NCI-H82 (cell line): ENCODE measurements at places on chromosomes 2 and 18.

DNA sequence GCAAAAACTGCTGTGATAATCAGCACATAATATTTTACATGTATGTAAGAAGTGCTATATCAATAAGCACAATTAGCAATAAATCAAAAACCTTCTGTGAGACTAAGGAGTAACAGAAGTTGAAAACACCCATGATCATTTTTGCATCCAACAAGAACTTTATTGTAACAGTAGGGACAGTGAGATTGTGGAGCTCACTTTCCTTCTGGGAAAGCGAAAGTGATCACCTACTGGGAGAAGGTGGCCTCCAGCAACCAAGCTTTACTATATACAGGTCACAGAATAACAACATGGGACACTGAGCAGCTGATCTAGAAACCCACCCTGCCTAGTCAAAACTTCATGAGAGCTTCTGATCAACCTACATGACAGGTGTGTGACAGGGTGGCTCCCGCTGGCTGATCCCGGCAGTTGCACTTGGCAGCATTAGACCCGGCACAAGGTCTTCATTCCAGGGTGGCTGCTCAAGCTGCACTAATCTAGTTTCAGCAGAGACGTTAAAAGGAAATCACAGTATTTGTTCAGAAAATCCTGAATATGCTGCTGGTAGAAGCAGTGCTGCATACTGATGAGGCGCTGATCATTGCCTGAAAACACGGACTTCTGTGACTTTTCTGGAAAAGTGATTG is 63.5 kb upstream of the ARL5A start:
- peak; percentile 51 for DNase-seq

- peak; percentile 59 for DNase-seq
Measured at GRCh38 chr2:181178823-181179412, 198.5 kb downstream of the UBE2E3 start.

- DNase-seq, result no peak
Measured at GRCh38 chr2:30869988-30870387, 62.7 kb upstream of the CAPN13 start.

- no peak for DNase-seq
Measured at GRCh38 chr2:125707611-125708010, 948.3 kb upstream of the GYPC start.

GRCh38 chr2:162817921-162818320 is 20.6 kb downstream of the KCNH7 start:
- DNase-seq, result no peak

DNA sequence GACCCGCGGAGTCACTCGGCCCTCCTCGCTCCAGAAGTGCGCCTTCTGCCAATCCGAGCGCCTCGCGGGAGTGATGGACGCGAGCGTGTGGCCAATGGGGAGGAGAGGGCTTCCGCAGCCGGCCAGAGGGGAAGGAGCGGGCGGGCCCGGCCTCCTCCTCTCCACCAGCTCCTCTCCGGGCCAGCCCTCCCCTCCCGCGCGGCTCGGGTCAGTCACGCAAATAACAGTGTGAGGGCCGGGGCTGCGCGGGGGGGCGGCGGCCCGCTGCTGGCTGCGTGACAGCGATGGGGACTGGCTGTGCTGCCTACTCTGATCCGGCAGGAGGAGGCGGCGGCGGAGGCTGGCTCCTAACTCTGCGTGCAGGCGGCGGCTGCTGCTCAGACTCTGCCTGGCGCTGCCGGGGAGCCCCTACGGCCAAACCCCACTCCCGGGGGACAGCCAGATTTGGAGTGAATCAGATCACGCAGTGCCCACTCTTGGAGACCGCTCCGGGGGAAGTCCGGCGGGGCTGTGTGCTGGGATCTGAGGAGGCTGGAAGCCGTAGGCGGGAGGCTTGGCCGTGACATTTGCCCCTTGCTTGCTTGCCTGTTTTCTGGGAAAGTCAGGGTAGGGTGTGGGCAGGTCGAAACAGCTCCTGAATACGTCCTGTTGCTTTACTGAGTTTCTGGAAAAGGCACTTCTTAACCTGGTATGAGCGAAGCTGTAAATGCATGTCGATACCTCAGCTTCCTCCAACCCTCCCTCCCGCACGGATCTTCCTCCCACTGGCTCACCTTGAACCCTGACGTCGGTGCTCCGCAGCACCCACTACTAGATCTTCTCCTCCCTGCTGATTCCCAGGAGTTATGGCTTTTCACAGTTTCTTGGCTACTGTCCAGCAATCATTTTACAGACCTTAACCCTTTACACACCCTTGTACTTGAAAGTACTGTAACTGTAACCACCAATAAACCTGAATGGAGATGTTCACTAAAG is 97.9 kb upstream of the SERTAD2 start:
- peak; percentile 82 for DNase-seq

DNA sequence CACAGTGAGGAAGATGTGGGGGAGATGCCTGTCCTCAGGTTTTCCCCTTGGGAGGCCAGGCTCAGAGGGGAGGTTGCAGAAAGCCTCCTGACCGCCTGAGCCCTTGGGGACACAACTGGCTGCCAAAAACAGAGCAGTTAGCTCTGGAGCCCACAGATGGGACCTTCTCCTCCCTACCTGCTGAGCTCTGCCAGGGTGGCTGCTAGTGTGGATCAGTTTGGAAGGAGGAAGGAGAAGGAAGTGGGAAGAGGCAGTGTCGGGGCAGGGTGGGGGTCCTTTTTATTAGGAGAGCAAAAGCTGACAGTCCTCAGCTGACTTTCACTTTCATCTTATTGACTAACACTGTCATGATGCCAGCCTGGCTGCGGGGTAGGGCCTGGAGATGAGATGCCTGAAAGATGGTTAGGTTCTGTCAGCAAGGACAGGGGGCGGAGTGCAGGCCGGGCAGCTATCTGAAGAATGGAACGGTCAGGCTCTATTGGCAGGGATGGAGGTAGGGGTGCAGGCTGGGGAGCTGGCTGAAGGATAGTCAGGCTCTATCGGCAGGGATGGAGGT is 188.5 kb upstream of the HDAC4 start:
- DNase-seq, result no peak

GRCh38 chr18:8601277-8602032 is 7.8 kb upstream of the RAB12 start:
- no peak for DNase-seq

DNA sequence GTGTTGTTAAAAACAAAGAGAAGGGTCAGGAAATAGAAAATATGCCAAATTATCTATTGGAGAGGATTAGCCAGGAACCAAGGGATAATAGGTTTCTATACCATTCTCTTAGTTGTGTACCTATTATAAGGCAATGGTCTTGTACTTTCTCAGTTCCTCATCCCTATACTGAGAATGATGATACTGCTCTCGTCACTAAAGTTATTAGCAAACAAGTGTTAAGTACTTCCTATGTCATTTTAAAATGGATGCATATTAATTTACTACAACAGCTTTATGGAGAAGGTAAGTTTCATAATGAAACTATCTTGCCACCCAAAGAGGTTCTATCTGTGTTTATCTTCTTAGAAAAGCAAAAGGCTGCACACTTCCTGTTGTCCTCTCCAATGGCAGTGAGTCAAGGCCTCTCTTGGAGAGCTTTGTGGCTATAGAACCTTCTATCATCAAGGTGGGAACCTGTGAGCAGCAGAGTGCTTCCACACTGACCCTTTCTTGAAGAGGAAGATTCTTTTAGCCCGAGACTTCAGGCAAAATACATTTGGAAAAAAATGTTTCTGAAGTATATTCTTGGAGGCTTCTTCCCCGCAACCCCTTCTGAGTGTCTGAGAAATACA is 460.7 kb upstream of the FANCL start:
- no peak for DNase-seq

- DNase-seq, result peak; percentile 70
Measured at GRCh38 chr2:168188002-168188401, 59.4 kb downstream of the STK39 start.

- DNase-seq, result no peak
Measured at GRCh38 chr2:146874260-146874658, 970.6 kb upstream of the ACVR2A start.

DNA sequence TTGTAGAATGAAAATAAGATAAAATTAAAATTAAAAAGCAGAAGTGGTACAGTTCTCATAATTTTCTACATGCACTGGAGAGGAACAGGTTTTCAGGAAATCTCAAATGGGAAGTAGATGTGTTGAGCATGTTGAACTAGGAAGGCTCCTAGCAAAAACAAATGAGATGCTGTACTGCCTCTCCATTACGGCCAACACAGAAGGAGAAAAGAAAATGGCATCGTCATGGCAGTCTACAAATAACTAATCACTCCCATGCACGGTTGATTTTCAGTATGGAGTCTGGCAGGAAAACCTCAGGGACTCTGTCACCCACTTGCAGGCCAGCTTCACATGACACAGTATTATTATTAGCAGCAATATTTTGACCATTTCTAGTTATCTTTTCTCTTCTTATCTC is 278.7 kb downstream of the NRXN1 start:
- DNase-seq, result no peak

GRCh38 chr18:41072946-41073345 is 882.1 kb upstream of the PIK3C3 start:
- DNase-seq, result no peak

DNA sequence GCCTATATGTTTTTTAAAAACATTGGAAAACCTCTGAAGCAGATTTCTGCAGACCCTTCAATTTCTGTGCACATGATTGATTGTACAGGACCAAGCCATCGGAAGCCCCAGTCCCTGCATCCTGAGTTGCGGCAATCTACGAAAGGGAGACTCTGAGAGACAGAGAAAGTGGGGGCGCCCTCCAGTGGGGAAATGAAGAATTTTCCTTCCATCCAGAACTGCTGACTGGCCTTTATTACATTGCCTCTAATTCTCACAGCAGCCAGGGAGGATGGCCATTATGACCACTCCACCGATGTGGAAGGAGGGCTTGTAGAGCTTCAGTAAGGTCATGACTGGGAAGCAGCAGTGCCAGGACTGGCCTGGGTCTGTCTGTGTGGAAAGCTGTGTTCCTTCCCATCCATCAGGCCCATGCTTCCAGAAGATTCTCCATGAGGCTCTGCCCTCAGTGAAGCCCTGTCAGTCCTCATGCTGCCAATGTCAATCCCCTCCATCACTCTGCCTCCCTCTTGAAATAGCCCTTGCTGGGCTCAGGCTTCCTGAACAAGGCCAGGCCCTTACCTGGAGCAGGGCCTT is 20.0 kb upstream of the RESP18 start:
- peak; percentile 90 for DNase-seq

DNA sequence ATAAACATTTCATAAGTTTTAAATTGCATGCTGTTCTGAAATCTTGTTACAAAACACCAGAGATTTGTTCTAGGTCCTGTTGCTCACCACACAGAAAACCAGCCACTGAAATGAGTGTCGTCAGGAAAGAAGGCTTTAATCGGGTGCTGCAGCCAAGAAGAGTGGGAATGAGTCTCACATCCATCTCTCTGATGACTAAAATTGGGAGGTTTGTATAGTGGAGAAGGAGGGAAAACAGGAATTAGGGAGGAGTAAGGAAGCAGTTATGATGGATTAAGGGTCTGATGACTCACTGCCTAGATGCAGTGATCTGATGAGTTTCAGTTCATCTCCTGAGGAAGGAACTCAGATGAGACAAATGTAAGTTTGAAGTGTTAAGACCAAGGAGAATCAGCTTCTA is 42.1 kb upstream of the GPR39 start:
- DNase-seq, result no peak

DNA sequence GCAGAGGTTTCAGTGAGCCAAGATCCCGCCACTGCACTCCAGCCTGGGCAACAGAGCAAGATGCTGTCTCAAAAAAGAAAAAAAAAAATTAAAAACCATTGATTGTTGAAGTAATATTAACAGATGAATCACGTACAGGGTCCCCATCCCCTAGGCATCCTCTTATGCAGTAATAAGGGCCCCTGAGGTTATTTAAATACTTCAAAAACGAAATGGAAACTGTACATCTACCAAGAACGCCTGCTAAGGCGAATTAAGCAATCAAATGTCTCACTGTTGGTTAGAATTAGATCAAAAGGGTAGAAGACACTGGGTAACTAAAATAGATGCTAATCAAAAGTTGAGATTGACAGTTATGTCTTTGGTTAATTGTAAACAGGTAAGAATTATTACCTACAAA is 7.5 kb downstream of the TRABD2A start:
- DNase-seq, result no peak

GRCh38 chr18:74529811-74530583 is 4.3 kb upstream of the CNDP1 start:
- DNase-seq, result no peak

- no peak for DNase-seq
Measured at GRCh38 chr18:31203096-31203793, 40.6 kb upstream of the DSC1 start.

DNA sequence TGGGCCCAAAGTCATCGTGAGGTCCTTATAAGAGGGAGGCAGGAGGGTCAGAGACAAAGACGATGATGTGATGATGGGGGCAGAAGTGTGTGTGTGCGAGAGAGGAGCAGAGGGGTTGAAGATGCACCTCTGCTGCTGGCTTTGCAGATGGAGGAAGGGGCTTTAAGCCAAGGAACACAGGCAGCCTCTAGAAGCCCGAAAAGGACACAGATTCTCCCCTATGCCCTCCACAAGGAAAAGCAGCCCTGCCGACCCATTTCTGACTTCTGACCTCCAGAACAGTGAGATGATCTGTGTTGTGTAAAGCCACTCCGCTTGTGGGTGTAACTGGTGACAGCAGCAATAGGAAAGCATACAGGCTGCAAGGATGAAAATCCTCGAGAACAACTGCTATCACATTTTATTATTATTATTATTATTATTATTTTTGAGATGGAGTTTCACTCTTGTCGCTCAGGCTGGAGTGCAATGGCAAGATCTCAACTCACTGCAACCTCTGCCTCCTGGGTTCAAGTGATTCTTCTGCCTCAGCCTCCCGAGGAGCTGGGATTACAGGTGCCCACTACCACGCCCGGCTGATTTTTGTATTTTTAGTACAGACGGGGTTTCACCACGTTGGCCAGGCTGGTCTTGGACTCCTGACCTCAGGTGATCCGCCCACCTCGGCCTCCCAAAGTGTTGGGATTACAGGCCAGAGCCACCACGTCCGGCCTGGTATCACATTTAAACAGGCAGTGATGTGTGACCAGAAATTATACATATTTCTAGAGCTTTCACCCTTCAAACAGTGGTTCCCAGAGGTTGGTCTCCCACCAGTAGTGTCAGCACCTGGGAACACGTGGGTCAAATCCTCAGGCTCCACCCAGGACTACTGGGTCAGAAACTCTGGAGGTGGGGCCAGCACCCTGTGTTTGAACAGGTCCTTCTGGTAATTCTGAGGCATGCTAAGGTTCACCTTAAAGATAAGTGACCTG is 170.5 kb downstream of the TGIF1 start:
- no peak for DNase-seq

GRCh38 chr2:69836316-69836715 is 6.9 kb downstream of the GMCL1 start:
- DNase-seq, result no peak

- no peak for DNase-seq
Measured at GRCh38 chr2:115684345-115684744, 1241.9 kb downstream of the DPP10 start.

DNA sequence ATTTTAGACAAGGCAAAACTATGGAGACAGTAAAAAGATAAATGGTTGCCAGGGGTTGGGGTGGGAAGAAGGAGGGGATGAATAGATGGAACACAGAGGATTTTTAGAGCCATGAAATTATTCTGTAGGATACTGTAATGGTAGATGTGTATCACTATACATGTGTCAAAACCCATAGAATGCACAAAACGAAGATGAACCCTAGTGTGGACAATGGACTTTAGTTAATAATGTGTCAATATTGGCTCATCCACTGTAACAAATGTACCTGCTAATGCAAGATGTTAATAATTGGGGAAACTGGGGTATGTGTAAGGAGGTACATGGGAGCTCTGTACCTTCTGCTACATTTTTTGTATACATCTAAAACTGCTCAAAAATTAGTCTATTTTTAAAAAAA is 1.8 kb upstream of the CD302 start:
- no peak for DNase-seq

- DNase-seq, result no peak
Measured at GRCh38 chr2:218325566-218326160, 31.0 kb upstream of the CATIP start.

- DNase-seq, result no peak
Measured at GRCh38 chr2:157866202-157866601, 9.9 kb downstream of the ACVR1 start.
